ENCODE measurements at places on chromosomes 7 and 10.
A peak's percentile ranks its signal among the peaks of the same experiment; 100 is the strongest.

- no peak for DNase-seq
Measured at GRCh38 chr10:123042708-123043408, 34.1 kb downstream of the ACADSB start.

DNA sequence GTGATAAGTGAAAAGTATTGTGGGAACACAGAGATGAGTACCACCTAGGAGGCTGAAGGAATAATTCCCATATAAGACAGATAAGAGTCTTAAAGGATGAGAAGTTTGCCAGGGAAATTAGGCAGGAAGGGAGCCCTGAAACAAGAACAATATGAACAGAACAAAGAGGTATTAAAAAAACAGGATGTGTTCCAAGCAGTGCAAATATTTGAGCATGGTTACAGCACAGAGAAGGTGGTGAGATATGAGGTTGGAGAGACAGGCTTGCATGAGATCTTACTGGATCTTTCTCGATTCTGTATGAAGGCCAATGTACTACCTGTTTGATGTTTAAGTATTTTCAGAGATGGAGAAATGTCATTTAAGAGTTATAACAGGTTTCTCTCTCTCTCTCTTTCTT lies 20.3 kb downstream of the TAC1 start:
- DNase-seq: no peak

DNA sequence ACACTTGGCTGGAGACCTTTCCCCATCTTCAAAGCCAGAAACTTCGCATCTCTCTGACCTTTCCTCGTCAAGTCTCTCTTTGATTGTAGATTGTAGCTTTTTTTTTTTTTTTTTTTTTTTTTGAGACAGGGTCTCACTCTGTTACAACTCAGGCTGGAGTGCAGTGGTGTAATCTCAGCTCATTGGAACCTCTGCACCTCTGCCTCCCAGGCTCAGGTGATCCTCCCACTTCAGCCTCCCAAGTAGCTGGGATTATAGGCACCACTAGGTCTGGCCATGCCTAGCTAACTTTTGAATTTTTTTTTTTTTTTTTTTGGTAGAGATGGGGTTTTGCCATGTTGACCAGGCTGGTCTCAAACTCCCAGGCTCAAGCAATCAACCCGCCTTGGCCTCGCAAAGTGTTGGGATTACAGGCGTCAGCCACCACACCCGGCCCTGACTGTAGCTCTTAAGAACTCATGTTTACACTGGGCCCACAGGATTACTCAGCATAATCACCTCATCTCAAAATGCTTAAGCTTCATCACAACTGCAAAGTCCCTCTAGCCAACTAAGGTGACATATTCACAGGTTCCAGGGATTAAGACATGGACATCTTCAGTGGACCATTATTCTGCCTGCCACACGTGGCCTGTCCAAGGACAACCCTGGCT lies 11.7 kb downstream of the POLL start:
- DNase-seq: no peak

GRCh38 chr7:120227255-120227654 lies 45.7 kb upstream of the KCND2 start:
- DNase-seq: no peak

GRCh38 chr10:73876566-73876965 lies 2.2 kb upstream of the CAMK2G start:
- no peak for DNase-seq

DNA sequence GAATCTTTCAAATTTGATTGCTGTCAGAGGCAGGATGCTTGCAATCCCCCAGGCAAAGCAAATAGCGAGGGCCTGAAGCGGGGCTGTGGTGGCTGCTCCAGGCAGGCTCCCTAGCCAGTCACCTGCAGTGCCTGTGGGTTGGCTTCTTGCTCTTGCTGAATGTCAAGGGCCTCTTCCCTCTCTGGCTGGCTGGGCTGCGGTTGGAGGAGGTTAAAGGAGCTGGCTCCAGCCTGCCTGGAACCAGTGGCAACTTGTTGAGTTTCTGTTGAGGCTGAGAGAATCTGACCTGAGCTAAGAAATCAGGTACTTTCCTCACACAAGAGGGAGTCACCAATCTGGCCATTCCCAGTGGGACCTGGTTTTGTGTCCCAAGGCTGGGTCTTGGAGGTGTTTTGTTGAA lies 134.7 kb downstream of the TMEM178B start:
- peak; percentile 86 for DNase-seq

DNA sequence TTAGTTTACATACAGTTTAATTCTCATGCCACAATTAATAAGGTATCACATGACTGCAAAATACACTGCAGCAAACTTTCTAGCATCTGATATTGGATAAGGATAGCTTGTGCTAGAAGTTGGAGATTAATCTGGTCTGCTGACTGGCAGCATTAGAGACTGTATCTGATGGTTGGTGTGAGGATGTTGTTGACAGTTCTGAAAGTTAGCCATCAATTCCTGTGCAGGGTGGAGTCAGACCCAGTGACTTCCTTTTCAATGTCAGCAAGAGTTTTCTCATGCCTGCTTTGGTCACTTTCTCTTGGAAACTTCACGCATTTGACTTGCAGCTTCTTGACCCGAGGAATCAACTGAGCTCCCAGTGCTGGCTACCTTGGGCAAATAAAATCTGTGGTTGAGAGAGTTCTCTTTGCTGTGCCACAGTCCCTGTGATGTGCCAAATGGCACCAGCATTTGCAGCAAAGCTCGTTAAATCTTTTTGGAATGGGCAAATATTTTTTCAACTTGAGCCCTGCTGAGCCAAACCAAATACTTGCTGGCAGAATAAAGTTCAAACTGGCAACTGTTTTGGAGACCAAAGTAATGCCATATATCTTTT lies 233.0 kb downstream of the TRIL start:
- DNase-seq: no peak

DNA sequence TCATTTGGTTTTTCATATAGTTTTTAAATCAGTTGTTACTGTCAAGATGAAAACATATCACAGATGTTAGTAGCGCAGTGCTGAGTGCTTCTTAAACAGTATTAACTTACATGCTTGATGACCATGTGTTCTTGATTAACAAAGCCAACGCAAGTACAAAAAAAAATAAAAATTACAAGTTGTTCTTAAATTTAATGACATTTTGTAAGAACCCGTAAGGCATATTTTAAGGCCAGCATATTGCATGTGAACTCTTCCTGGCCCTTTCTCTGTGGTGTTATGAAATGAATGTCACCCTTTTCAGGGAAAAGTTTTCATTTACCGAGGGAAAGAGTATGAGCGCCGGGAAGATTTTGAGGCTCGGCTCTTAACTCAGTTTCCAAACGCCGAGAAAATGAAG lies 140.4 kb upstream of the NPS start:
- DNase-seq: no peak

DNA sequence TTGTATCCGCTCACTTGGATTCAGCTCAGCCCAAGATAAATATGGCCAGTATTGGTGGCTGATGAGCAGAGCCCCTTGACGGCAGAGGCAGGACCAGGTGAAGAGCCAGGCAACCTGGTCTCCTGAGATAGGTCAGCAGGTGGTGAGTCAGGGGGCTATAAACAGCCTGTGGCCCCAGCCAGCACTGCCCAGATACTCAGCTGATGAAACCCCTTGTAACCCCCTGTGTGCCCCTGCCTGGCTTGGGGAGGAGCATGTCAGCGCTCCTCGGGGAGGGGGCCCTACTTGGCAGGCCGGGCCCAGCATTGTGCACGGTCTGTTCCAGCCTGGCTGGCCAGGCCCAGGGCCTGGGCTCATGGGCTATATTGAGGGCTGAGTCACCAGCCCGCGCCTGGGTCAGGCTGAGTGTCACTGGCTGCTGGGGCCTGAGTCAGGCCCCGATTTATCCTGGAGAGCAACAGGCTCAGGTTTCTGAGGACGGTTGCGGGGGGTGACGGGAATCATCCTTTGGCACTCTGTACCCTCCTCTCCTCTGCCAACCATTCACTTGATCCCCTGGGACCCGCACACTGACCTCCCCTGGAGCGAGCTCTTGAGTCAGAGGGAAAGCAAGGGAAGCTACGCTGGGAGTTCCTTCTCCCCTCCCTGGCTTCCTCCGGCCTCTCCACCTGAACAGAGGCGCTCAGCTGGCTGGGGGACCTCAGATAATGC lies 2.8 kb upstream of the FLNC start:
- DNase-seq: no peak

- DNase-seq: no peak
Measured at GRCh38 chr10:29600067-29600466, 34.7 kb downstream of the SVIL start.

- DNase-seq: no peak
Measured at GRCh38 chr10:78947226-78947625, 121.5 kb upstream of the ZMIZ1 start.

DNA sequence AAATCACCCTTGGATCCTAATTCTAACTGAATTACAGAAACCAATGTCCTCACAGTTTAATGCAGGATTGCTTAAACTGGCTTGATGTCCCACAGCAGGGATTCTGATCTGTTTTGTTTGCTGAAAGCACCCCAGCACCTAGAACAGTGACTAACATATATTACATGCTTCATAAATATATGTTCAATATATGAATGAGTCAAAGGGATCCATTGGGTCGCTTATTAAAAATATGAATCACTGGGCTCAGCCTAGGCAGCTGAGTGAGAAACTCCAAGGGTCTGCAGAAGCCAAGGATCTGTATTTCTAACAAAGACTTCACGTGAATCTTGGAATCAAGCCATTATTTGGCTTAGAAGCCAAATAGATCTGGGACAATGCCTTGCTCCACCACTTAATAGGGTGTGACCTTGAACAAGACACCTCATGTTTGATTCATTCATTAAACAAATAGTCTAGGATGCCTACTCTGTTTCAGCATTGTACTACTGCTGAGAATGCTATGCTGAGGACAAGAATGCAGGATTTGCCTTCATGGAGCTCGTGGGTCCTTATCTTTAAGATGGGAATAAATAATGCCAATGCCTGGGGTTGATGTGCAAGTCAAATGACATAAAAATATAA lies 103.4 kb upstream of the DLX6 start:
- no peak for DNase-seq

DNA sequence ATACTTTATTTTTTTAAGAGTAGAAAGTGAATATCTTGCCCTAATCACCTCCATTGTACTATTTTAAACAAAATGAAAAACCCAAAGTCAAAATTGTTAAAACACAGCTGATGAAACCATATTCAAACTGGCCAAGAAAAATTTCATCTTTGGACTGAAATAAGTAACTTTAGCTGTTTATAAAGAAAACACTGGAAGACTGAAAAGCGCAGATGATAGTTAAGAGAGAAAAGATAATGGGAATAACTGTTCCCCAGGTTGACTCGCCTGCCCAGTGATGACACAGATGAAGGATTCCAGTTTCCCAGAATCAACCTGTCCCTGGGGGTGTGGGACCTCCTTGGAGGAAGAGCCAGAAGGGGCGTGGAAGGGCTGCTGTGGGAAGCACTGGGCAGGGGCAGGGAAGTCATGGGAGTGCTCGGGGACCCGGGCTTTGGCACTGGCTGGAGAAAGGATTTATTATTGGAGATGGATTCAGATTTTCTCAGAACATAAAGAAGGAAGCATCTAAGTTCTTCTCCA lies 43.1 kb downstream of the DENND2A start:
- no peak for DNase-seq

DNA sequence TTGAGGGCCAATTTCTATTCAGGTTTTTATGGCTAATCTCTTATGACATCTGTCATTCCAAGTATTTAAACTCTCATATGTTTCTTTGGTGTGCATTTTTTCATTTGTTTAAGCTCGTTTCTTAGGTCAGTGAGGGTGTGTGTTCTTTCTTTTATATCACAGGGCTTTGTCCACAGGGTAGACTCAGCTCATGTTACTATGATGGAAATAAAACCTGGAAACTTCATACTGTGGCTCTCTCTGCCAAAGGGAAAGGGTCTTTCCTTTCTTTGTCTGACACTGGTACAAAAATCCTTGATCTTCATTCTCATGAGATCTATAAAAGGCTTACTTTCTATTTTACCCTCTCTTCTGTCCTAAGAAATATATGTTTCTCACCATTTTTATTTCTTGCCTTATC lies 129.6 kb upstream of the SP8 start:
- no peak for DNase-seq

DNA sequence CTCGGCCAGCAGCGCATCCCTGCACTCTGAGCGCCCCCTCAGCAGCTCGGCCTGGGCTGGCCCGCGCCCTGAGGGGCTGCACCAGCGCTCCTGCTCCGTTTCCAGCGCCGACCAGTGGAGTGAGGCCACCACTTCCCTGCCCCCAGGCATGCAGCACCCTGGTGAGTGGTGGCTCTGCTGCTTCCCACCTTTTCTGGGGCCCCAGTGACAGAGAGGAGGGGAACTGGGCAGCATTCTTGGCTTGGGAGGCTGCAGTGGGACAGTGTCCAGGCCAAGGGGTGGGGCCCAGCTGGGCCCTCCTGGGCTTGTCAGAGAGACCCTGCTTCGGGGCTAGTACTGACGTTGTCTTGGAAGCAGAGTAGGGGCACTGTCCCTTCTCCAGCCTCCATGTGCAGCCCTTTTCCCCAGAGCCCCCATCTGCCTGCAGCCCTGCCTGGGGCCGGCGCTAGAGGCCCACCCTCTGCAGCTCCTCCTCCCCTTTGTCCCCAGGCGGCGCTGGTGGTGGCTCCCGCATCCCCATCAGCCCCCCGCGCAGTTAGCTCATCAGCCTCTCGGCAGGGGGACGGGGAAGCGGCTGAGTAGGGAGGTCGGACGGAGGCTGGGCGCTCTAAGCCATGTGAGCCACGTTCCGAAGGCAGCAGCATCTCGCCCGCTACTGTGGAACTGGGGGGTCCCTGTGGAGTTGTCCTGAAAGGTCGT lies 29.2 kb downstream of the GBX1 start:
- no peak for DNase-seq

GRCh38 chr7:84248267-84248666 lies 53.7 kb upstream of the SEMA3A start:
- no peak for DNase-seq

All from NCI-H187 treated with DMSO at 0.1 percent for 48 hours (cell line).